ENCODE measurements at places on chromosomes 7 and 10.

DNA sequence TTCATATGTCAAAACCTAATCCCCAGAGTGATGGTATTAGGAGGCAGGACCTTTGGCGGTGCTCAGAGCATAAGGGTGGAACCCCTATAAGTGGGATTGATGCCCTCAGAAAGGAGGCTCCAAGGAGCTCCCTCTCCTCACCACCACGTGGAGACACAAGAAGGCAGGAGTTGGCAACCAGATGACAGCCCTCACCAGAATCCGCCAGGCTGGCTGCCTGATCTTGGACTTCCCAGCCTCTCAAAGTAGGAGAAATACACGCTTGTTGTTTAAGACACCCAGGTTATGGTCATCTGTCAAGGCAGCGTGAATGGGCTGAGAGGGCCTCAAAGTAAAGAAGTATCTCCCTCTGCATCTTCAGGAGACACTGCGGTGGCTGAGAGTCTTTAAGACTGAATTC lies 187.7 kb downstream of the TNS3 start:
- DNase-seq, result no peak
- no peak overlapping the region for H3K27ac ChIP-seq
- no peaks in the 10 kb centered on the region for H3K27me3 ChIP-seq
- no peaks in the 10 kb centered on the region for H3K36me3 ChIP-seq

GRCh38 chr10:100319707-100320402 lies 10.2 kb downstream of the PKD2L1 start:
- H3K36me3 ChIP-seq, result no peaks in the 10 kb centered on the region
- no peak overlapping the region for H3K4me3 ChIP-seq
- DNase-seq, result no peak
- H3K27me3 ChIP-seq, result no peaks in the 10 kb centered on the region

DNA sequence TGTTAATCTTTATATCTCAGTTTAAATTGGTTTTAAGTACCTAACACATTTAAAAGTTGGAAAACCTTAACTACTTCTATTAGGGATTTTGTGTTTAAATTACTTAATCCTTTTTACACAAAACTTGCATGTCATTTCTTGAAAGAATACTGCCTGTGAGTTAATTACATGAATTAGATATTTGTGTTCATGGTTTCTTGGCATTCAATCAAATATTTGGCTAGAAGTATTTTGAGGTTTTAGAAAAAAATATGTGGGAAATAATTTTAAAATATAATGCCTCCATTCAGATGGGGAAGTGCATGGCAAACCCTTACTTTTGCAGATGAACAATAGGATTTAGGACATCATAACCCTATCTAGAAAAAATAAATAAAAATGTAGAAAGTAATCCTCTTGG lies 186.5 kb upstream of the SEMA3E start:
- H3K36me3 ChIP-seq, result no peaks in the 10 kb centered on the region
- no peaks in the 10 kb centered on the region for H3K4me1 ChIP-seq
- DNase-seq, result no peak
- no peak overlapping the region for H3K27ac ChIP-seq
- no peaks in the 10 kb centered on the region for H3K27me3 ChIP-seq

- no peaks in the 10 kb centered on the region for H3K4me1 ChIP-seq
- H3K36me3 ChIP-seq, result no peaks in the 10 kb centered on the region
- no peaks in the 10 kb centered on the region for H3K27me3 ChIP-seq
These were observed 23.4 kb downstream of the ARHGEF5 start for GRCh38 chr7:144378651-144379050.

DNA sequence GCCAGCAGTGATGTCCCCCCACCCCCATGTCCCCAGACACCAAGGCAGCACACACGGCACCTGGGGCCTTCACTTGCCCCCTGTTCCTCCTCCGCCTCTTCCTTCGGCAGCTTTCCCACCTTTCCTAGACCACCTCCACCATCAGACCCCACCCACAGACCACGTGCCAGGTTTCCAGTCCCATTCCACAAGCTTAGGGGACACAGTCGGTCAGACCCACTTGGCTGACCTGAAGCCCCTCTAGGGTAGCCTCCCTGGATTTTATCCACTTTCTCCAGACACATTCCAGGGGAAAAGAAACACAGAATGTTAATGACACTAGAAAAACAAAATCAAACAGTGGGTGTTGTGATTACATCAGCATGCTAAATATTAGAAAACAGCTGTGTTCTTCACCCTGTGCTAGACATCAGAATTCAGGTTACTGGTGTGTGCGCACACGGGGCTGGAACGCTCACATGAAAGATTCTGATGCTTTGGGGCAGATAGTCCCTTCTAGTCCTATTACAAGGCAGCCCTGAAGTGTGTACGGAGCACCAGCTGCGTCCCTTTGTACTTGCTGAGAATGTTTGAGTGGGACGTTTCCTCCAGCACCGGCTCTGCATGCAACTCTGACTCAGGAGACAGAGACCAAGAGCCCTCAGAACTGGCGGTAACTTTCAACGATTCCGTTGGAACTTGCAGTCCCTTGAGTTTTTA lies 75.5 kb upstream of the PPP2R2D start:
- no peak overlapping the region for H3K4me3 ChIP-seq
- H3K4me1 ChIP-seq, result no peaks in the 10 kb centered on the region
- H3K27me3 ChIP-seq, result no peaks in the 10 kb centered on the region
- H3K27ac ChIP-seq, result no peak overlapping the region
- no peak for DNase-seq

GRCh38 chr7:43628431-43628830 lies 45.5 kb downstream of the STK17A start:
- H3K36me3 ChIP-seq, result no peaks in the 10 kb centered on the region
- H3K4me1 ChIP-seq, result no peaks in the 10 kb centered on the region
- no peaks in the 10 kb centered on the region for H3K27me3 ChIP-seq
- no peak overlapping the region for H3K27ac ChIP-seq
- DNase-seq, result no peak
- no peak overlapping the region for H3K4me3 ChIP-seq

DNA sequence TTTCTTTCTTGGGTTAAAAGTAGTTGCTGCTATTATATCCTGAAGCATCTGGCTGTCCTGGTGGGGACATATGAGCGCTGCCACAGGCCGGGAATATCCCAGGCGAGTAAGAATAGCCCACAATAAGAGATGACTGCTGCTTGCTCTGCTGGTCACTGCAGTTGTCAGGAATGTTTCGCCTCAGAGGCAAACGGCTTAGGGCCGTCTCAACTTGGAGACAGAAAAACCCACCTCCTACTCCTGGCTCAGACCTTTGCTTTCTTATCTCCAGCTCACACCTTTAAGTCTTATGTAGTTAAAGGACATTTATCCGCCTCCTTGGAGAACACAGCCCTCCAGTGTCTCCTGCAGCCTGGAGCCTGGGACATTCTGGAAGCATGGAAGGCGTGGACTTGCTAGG lies at the start of gene GJD4:
GJD4 (plus strand) TSS at position 151 of the 400 bp plus-strand sequence; CDS start at position 378, 227 bp downstream.
- no peak within 1 kb of the TSS for H3K4me3 ChIP-seq
- no peaks in the 10 kb centered on the region for H3K4me1 ChIP-seq
- DNase-seq, result no peak

GRCh38 chr10:3774814-3775695 lies 10.0 kb downstream of the KLF6 start:
- DNase-seq, result no peak
- no peaks in the 10 kb centered on the region for H3K36me3 ChIP-seq
- H3K27me3 ChIP-seq, result no peaks in the 10 kb centered on the region
- no peak overlapping the region for H3K4me3 ChIP-seq
- H3K4me1 ChIP-seq, result peaks cover 5% of the 10 kb centered on the region

DNA sequence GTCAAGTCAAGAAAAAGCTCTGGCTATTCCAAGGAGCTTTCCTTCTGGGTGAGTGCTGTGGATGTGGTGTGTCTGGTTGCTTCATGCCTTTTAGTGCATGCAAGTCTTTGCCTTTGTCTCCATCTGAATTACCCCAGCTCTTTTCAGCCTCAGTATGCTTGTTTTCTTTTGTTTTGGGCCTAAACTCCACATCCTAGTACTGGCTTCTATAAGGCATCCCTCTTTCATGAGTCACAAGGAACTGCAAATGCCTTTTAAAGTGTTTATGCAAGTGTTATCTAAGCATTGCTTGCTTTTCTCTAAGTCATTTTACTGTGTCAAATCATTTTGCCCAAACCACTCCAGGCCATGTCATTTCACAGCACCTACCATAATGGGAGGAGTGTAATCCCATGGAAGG lies 132.1 kb downstream of the PLCE1 start:
- no peak for DNase-seq
- peaks cover 4% of the 10 kb centered on the region for H3K4me1 ChIP-seq
- no peak overlapping the region for H3K27ac ChIP-seq
- H3K27me3 ChIP-seq, result no peaks in the 10 kb centered on the region
- no peaks in the 10 kb centered on the region for H3K36me3 ChIP-seq

GRCh38 chr10:29317423-29318021 lies 28.7 kb downstream of the LYZL1 start:
- peaks cover 5% of the 10 kb centered on the region for H3K4me1 ChIP-seq
- no peaks in the 10 kb centered on the region for H3K27me3 ChIP-seq
- no peak for DNase-seq
- H3K4me3 ChIP-seq, result no peak overlapping the region
- H3K36me3 ChIP-seq, result no peaks in the 10 kb centered on the region

DNA sequence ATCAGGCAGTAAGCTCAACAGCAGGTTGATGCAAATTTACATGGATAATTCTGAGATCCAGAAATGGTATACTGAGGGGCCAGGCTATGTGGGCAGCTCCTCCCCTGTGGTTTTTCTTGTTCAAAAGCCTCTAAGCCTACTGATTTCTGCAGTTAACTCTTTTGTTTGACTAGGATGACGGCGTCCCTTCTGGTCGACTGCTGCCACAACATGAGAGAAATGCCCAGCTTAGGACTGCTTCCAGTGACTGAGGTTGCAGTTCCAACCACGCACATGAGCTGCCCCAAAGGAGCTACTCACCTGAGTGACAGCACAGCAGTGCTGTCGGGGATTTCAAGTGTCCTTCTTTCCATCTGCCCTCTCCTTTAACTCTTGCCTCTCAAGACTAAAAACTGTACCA lies 973.0 kb upstream of the GHITM start:
- H3K27me3 ChIP-seq, result no peaks in the 10 kb centered on the region
- H3K4me3 ChIP-seq, result no peak overlapping the region
- H3K27ac ChIP-seq, result no peak overlapping the region
- H3K4me1 ChIP-seq, result no peaks in the 10 kb centered on the region

DNA sequence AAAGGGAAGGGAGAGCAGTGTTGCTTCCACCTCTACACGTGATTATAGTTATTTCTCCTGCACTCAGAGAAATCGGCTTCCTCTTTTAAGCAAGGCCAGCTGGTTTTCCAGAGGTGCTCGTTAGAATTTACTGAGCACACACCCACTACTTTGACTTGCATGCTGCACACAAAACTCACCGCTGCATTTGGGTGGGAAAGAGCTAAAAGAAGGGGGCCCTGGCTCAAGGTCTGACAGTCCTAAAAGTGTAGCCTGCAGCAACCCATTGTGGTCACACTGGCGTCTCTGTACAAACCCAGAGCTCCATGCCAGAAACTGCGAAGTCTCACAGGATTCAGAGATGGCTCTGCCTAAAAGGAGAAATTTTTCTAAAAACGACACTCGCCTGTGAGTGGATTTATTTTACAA lies 133.7 kb downstream of the SLC25A13 start:
- H3K4me1 ChIP-seq, result peaks cover 7% of the 10 kb centered on the region
- no peaks in the 10 kb centered on the region for H3K36me3 ChIP-seq
- DNase-seq, result peak; percentile 13
- no peaks in the 10 kb centered on the region for H3K27me3 ChIP-seq
- H3K27ac ChIP-seq, result peak overlapping the region; percentile 49

- DNase-seq, result no peak
- no peaks in the 10 kb centered on the region for H3K27me3 ChIP-seq
- H3K36me3 ChIP-seq, result no peaks in the 10 kb centered on the region
- H3K4me3 ChIP-seq, result no peak overlapping the region
These were observed 10.3 kb downstream of the TRIM8 start for GRCh38 chr10:102654566-102654965.

DNA sequence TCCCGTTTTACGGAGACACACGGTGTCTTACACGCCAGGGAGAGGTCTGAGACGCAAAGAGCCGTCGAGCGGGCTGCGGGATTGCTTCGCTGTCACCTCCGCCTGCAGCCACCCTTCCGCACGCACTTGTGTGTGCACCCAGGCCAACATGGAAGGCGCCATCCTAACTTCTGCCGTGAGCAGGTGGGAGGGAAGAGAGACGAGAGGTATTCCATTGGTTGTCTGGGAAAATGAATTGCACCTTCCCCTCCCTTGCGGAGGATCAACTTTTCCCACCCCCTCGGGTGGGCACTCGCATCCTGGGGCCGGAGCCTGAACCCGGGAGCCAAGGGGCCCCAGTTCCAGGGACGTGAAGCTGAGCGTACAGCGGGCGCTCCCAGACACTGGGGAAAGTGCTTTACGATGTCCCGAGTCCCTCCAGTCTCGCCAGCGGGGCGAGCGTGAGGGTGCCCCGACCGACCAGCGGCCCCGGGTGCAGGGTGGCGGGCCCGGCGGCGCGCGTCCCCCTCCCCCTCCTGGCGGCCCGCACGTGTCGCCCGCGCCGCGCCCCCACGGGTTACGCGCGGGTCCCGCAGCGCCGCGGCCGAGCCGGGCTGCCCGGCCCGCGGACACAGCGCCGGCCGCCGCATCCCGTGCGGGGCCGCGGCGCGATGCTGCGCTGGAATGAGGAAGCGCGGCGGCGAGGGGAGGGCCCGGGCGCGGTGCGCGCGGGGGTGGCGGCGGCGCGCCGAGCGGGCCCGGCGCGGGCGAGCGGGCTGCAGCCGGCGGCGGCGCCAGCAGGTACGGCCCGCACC lies 984 bp upstream of the IKZF1 start:
- no peak for DNase-seq
- H3K36me3 ChIP-seq, result no peaks in the 10 kb centered on the region
- peaks cover 6% of the 10 kb centered on the region for H3K4me1 ChIP-seq
- no peak overlapping the region for H3K27ac ChIP-seq
- H3K27me3 ChIP-seq, result no peaks in the 10 kb centered on the region

GRCh38 chr10:110758898-110759297 lies 112.8 kb upstream of the PDCD4 start:
- no peak overlapping the region for H3K4me3 ChIP-seq
- H3K27ac ChIP-seq, result no peak overlapping the region
- H3K4me1 ChIP-seq, result no peaks in the 10 kb centered on the region
- no peaks in the 10 kb centered on the region for H3K27me3 ChIP-seq
- no peaks in the 10 kb centered on the region for H3K36me3 ChIP-seq

DNA sequence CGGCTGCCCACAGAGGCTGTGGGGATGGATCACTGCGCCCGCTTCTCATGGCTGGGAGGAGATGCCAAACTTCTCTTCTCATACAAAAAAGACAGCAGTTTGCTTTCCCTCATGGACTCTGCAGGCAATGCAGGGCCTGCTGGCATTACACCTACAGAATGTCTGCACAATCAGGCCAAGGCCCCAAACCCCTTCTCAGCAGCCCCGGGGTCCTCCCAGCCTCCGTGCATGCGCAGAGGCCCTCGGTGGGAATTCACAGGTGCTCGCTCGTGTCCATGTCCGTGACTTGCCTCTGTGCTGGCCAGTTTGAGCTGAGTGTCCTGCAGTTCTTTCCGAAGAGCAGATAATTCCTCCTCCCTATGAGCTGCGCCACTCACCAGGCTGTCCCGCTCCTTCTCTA lies 63.6 kb downstream of the SPDYE5 start:
- H3K27me3 ChIP-seq, result no peaks in the 10 kb centered on the region
- no peaks in the 10 kb centered on the region for H3K4me1 ChIP-seq
- H3K36me3 ChIP-seq, result peaks cover 2% of the 10 kb centered on the region

- H3K27ac ChIP-seq, result no peak overlapping the region
- no peak overlapping the region for H3K4me3 ChIP-seq
- no peaks in the 10 kb centered on the region for H3K4me1 ChIP-seq
- DNase-seq, result no peak
These were observed 9.9 kb downstream of the MDH2 start for GRCh38 chr7:76057813-76058145.

Data from ovary (tissue), 10 donors.